ENCODE measurements at places on chromosomes 12 and 14. TPM values are rescaled to one million over a fixed set of nuclear protein-coding genes. Genes with fewer than 3 reads are reported as not detected.

The KRT85 gene
- total RNA-seq: not detected

The NR4A1 gene
- 0.97 TPM for total RNA-seq

The GPN3 gene
- total RNA-seq: 16.6 TPM

The SLC17A8 gene
- total RNA-seq: not detected

The CIDEB gene
- 16.7 TPM for total RNA-seq

The GNB3 gene
- total RNA-seq: 11.2 TPM

The INHBE gene
- total RNA-seq: not detected

The GPR135 gene
- 1.6 TPM for total RNA-seq

The C14orf119 gene
- 49.9 TPM for total RNA-seq

The SP7 gene
- total RNA-seq: not detected

The ANO6 gene
- 22.2 TPM for total RNA-seq

The TNFAIP2 gene
- total RNA-seq: 5.0 TPM

The FSCB gene
- total RNA-seq: not detected

The UNC119B gene
- 25.0 TPM for total RNA-seq

The KLRC1 gene
- total RNA-seq: not detected

Data from naive thymus-derived CD4-positive, alpha-beta T cell (primary cell).